Aorta (tissue), 5 donors: ENCODE measurements at places on chromosomes 1 and 21.

GRCh38 chr1:21530368-21531016 lies 21.3 kb downstream of the ALPL start:
- H3K36me3 ChIP-seq: no peaks in the 10 kb centered on the region
- H3K27ac ChIP-seq: no peak overlapping the region
- H3K27me3 ChIP-seq: no peaks in the 10 kb centered on the region

DNA sequence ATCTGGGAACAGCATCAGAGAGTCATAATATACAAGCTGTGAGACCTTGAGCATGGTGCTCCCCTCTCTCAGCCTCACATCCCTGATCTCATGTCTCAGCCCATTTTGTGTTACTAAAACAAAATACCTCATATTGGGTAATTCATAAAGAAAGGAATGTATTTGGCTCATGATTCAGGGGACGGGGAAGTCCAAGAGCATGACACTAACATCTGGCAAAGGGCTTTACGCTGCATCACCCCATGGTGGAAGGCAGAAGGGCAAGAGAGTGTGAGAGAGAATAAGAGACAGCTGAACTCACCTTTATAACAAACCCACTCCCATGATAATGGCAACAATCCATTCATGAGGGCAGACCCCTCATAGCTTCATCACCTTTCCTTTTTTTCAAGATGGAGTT lies 36.5 kb downstream of the RNASEL start:
- DNase-seq: no peak
- no peaks in the 10 kb centered on the region for H3K4me1 ChIP-seq
- no peaks in the 10 kb centered on the region for H3K36me3 ChIP-seq
- H3K4me3 ChIP-seq: no peak overlapping the region

- no peaks in the 10 kb centered on the region for H3K27me3 ChIP-seq
- H3K36me3 ChIP-seq: no peaks in the 10 kb centered on the region
- no peaks in the 10 kb centered on the region for H3K4me1 ChIP-seq
Observed at GRCh38 chr1:17296086-17296485, 11.9 kb upstream of the PADI4 start.

GRCh38 chr1:155077346-155077745 lies 1.3 kb upstream of the EFNA3 start:
- H3K27me3 ChIP-seq: no peaks in the 10 kb centered on the region
- no peak overlapping the region for H3K27ac ChIP-seq
- H3K36me3 ChIP-seq: no peaks in the 10 kb centered on the region

DNA sequence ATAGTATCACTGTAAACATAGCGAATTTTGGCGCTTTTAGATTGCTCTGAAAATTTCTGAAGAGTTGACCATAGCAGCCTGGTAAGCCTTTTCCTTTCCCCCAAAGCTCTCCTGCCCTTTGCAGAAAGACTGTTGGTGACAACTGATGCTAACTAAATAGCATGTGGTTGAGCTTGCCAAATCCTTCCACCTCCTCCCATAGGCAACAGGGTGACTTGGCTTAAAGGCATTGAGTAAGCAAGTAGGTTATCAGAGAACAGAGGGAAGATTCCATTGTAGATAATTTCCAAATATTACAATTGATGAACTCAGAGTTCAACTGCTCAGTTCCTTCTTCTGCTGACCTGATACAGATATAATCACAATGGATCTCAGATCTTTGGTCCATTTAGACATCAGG lies 19.9 kb upstream of the HMGCL start:
- no peak overlapping the region for H3K27ac ChIP-seq
- no peaks in the 10 kb centered on the region for H3K4me1 ChIP-seq
- H3K27me3 ChIP-seq: no peaks in the 10 kb centered on the region
- no peak for DNase-seq

DNA sequence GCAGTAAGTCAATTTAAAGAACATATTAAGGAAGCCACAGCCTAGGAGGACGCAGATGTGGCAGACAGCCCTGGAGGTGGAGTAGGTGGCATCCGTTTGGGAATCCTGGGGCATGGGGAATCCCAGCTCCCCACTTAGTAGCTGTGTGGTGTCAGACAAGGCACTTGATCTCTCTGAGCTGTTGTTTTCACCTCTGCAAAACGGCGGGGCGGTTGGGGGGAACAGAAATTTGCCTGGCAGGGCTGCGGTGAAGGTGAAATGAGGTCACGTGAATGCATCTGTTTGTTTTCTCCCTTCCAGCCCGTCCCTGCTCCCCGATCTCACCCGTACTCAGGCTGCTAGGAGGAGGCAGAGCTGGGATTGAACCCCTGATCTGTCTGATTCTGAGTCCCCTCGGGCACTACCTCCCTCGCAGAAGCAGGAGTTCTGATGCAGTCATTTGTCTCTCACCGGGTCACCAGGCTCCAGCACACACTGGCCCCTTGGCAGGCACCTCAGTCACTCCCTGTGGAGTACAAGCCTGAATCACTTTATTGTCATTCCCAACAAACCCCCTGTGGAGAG lies 2.2 kb upstream of the LAPTM5 start:
- H3K36me3 ChIP-seq: no peaks in the 10 kb centered on the region
- H3K27me3 ChIP-seq: no peaks in the 10 kb centered on the region
- no peak for DNase-seq
- no peak overlapping the region for H3K27ac ChIP-seq
